ENCODE measurements at places on chromosomes 4 and X.

- no peak for DNase-seq
Observed at GRCh38 chrX:41276661-41277506, 57.1 kb upstream of the DDX3X start.

DNA sequence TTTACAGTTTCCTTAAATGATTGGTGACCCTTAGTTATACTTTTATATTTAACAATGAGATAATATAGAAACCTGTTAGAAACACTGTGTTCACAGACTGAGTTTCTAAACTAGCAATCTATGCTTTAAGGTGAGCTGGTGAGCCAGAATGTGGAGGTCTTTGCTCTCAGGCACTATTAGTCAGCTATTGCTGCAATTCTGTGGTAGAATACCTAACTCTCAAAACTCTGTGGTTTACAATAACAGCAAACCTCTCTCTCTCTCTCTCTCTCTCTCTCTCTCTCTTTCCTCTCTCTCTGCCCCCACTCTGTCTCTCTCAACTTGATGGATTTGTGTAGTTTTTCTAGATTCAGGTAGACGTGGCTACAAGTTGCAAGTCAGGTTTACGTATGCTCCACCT lies 17.6 kb upstream of the LCORL start:
- no peak for DNase-seq

DNA sequence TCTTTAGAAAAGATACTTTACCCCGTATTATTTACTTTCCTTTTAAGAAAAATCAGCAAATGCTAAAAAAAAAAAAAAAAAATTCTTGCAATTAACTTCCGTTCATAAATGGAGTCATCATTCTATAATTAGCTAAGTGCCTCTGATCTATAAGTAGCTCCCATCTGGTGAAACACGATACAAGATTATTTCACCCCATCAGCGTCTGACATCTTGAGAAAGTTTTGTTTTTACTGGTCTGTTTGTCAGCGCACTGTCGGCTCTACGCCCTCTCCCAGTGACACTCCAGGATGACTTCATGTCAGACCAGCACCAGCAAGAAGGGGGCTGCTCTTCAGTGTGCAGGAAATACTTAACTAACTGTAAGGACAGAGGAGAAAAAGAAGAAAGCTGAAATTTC lies 108.3 kb downstream of the AFAP1 start:
- DNase-seq: no peak

DNA sequence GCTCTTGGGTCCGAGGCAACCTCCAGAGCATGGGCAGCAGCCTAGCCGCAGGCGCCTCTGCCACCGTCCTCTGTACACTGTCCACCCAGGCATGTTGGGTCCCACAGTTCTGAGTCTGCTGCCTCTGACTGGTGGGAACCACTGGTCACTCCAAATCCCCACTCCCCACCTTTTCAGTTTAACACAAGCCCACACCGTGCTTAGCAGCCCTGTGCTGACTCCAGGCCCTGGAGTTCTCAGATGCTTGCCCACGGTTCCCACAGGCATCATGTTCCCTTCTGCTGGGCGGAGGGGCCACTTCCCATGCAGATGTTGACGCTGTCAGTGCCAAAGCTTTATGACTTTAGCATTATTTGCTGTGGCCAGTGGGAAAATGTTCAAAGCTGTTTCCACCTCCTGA lies 104.5 kb downstream of the SCD5 start:
- DNase-seq: no peak

GRCh38 chr4:53088152-53088551 lies 226.0 kb downstream of the RASL11B start:
- DNase-seq: no peak

DNA sequence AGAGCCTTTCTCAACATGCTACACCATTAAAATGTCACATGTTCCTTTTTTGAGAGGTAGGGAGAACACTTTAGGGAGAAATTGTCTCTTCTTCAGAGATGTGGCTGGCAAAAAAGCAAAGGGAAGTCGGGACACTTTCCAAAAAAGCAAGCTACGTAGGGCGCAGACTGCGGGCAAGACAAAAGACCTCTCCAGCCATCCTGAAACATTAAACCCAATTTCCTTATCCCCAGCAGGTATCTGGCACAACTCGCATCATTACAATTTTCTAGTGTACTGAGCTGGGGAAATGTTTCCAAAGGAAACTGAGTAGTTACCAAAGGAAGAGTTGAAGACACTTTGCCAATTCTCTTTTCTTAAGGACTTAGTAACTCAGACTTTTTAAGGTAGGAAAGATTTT lies 116.0 kb downstream of the PACRGL start:
- DNase-seq: no peak

GRCh38 chrX:118152721-118153120 lies 36.1 kb upstream of the KLHL13 start:
- no peak for DNase-seq

DNA sequence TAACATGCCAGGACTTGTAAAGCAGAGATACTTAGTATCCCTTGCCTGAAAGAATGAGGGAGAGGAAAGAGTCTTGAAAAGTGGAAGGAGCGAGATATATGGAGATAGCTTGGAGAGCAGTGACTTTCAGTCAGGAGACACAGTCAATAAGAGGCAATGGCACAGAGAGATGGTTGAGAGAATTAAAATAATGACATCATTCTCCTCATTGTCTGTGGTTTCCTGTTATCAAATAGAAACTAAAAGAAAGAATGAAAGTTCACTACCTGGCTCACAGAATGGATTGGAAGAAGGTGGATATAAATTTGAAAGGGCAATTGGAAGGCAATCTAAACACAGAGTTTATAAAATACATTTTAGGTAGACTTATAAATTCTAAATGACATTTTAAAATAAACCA lies 760.2 kb upstream of the AADAT start:
- DNase-seq: no peak

DNA sequence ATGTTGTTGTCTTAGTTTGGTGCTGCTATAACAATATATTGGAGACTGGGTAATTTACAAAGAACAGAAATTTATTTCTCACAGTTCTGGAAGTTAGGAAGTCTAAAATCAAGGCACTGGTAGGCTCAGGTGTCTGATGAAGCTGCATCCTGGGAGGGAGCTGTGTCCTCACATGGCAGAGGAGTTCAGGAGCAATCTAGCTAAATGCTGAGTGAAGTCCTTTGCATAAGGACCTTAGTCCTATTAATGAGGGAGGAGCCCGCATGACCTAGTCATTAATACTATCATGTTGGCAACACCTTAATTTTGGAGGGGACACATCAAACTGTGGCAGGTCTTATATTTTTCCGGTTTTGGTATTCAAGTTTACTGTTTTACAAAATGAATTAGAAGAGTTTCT lies 36.0 kb upstream of the NSUN7 start:
- DNase-seq: no peak

DNA sequence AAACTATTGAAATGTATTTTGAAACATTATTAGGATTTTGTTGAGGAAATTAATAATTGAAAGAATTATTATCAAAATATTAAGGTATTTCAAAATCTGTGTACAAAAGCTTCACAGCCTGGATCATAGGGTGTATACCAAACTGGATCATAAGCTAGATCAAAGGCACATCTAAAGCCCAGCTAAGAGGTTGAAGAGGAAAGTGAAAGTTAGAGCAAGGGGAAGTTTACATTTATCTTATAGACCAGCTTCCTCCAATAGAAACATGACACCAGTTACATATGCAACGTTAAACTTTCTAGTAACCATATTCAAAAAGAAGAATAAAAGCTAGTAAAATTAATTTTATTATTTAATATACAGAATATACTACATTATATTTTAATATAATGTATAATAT lies 227.2 kb upstream of the BMP3 start:
- DNase-seq: no peak

GRCh38 chr4:72286185-72286584 lies 254.4 kb downstream of the NPFFR2 start:
- DNase-seq: no peak

GRCh38 chrX:16975233-16975632 lies 28.8 kb downstream of the REPS2 start:
- no peak for DNase-seq

DNA sequence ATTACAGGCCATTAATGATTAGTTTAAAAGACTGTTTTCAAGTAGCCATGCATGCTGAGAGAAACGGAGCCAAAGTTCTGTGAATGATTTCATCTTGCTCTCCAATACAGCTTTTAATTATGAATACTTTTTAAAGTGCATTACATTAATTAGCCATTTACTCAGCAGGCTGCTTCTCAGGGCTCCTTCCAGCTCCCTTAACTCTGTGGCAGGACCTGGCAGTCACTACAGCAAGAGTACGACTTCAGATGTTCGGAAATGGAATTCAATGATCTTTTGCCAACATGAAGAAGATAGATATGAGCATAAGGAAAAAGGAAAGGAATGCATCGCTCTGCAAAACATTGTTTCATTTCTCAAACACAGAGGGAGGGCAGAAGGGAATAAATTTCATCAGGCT lies 987.2 kb downstream of the PDHA2 start:
- DNase-seq: no peak

- DNase-seq: no peak
Observed at GRCh38 chr4:176549161-176549865, 229.5 kb downstream of the SPCS3 start.
